ENCODE measurements at places on chromosomes 5 and 9. TPM values are rescaled to one million over a fixed set of nuclear protein-coding genes. Genes with fewer than 3 reads are reported as not detected.

ANKRD18B gene
- total RNA-seq = 3.4 TPM

SEC24A gene
- total RNA-seq = 20.0 TPM

PCDHGC4 gene
- 3.8 TPM for total RNA-seq

CDH10 gene
- 0.77 TPM for total RNA-seq

CORO2A gene
- total RNA-seq = 45.3 TPM

LRRC19 gene
- total RNA-seq = not detected

PCDHB16 gene
- total RNA-seq = 0.18 TPM

ENHO gene
- total RNA-seq = 20.9 TPM

CATSPER3 gene
- total RNA-seq = not detected

IFNK gene
- total RNA-seq = not detected

PFN3 gene
- total RNA-seq = not detected

FBXW11 gene
- 54.7 TPM for total RNA-seq

CWC27 gene
- 8.5 TPM for total RNA-seq
